ENCODE measurements at places on chromosomes 5 and 9.

DNA sequence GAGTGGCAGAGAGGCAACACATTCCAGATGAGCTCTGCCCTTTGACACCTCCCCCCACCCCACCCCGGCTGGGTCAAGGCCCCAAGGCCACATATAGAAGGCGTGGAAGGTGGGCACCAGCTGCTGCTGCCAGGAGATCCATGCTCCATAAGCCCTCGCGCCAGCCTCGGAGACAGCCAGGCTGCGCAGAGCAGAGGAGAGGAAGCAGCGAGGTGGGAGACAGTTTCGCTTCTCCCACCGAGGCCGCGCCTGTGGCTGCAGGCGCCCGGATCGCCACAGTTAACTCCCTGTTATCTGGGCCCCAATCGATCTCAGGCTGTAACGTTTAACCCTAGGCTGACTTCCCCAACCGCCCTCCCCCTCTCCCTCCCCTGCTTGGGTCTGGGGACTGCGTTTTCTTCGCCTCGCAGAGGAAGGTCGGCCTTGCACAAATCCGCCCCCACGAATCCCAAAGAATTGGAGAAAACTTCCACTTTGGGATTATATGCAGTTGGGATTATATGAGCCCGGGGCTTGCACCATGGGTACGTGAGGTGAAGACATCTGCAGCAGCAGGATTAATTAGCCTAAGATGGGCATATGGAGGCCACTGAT lies 1.1 kb upstream of the CXXC5 start:
- DNase-seq = no peak

GRCh38 chr9:127196826-127197145 lies 67.8 kb upstream of the GARNL3 start:
- no peak for DNase-seq

GRCh38 chr5:4817767-4818166 lies 322.4 kb upstream of the ADAMTS16 start:
- DNase-seq = no peak

GRCh38 chr5:161295721-161296250 lies 250.7 kb downstream of the GABRB2 start:
- no peak for DNase-seq

- no peak for DNase-seq
These were observed 35.0 kb upstream of the ARAP3 start for GRCh38 chr5:141717043-141717442.

- no peak for DNase-seq
These were observed 107.5 kb downstream of the NREP start for GRCh38 chr5:111649516-111649915.

GRCh38 chr9:12884736-12885395 lies 110.0 kb downstream of the LURAP1L start:
- no peak for DNase-seq

GRCh38 chr5:95081500-95081960 lies 203.4 kb downstream of the MCTP1 start:
- DNase-seq = peak; percentile 3

GRCh38 chr9:136206602-136207275 lies 1.8 kb upstream of the LHX3 start:
- DNase-seq = no peak

GRCh38 chr5:90810211-90810610 lies 251.6 kb downstream of the ADGRV1 start:
- no peak for DNase-seq

GRCh38 chr5:33180900-33181299 lies 259.9 kb upstream of the TARS1 start:
- DNase-seq = no peak

GRCh38 chr5:72280581-72281069 lies 39.4 kb downstream of the MRPS27 start:
- peak; percentile 54 for DNase-seq

DNA sequence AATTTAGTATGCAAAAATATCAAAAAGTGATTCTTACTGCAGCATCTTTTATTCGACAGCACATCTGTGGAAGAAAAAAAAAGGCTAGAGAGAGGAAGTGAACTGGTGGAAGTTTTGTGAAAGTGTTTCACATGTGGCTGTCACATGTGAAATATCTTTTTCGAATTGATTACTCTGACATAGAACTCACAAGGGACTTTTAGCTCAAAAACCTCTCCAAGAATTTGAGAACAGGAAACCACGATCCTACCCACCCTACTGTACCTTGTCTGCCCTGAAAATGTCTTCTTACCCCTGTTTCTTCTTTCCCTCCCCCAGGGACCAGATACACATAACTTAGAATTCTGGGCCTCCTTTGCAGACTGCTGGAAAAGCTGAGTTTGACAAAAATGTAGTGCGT lies 106.5 kb upstream of the PRRC1 start:
- DNase-seq = no peak

DNA sequence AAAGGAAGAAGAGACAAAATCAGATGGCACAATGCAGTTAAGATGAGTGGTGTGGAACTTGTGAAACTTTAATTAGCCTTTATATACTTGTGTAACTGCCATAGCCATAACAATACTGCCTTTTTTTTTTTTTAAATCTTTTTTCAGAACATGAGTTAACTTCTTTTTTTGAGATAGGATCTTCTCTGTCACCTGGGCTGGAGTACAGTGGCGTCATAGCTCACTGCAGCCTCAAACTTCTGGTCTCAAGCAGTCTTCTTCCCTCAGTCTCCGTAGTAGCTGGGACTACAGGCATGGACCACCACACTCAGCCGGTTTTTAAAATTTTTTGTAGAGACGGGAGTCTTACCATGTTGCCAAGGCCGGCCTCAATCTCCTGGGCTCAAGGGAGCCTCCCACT lies 37.2 kb downstream of the GPBP1 start:
- no peak for DNase-seq

GRCh38 chr5:68176802-68177479 lies 38.6 kb upstream of the PIK3R1 start:
- no peak for DNase-seq

GRCh38 chr9:137876781-137877386 lies 698 bp upstream of the CACNA1B start:
- no peak for DNase-seq

GRCh38 chr5:903756-904096 lies 11.0 kb downstream of the TRIP13 start:
- no peak for DNase-seq

- DNase-seq = no peak
These were observed 35.7 kb upstream of the OR13D1 start for GRCh38 chr9:104658496-104659195.
